ENCODE measurements at places on chromosomes 4 and X. TPM values are rescaled to one million over a fixed set of nuclear protein-coding genes. Genes with fewer than 3 reads are reported as not detected.

- no peak for DNase-seq
Measured at GRCh38 chrX:104445591-104445990, 120.4 kb upstream of the IL1RAPL2 start.

Gene FGD1
- total RNA-seq: 13.0 TPM

Gene FAM184B
- total RNA-seq: not detected

Gene HSFX2
- total RNA-seq: 0.22 TPM

Gene CAMK2D
- total RNA-seq: 31.4 TPM

DNA sequence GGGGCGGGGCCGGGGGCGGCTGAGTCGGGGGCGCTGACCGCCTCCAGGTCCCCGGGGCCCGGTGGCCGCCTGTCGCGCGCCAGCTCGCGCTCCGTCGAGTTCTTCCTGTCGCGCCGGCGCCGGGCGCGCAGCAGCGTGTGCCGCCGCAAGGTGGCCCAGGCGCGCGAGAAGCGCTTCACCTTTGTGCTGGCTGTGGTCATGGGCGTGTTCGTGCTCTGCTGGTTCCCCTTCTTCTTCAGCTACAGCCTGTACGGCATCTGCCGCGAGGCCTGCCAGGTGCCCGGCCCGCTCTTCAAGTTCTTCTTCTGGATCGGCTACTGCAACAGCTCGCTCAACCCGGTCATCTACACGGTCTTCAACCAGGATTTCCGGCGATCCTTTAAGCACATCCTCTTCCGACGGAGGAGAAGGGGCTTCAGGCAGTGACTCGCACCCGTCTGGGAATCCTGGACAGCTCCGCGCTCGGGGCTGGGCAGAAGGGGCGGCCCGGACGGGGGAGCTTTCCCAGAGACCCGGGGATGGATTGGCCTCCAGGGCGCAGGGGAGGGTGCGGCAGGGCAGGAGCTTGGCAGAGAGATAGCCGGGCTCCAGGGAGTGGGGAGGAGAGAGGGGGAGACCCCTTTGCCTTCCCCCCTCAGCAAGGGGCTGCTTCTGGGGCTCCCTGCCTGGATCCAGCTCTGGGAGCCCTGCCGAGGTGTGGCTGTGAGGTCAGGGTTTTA, 1.5 kb downstream of the ADRA2C start:
- no peak for DNase-seq

- no peak for DNase-seq
Measured at GRCh38 chrX:31661280-31661810, 589.5 kb upstream of the FTHL17 start.

Measured in ovary (tissue), 10 donors.